ENCODE measurements at places on chromosomes 7 and 10. TPM values are rescaled to one million over a fixed set of nuclear protein-coding genes. Genes with fewer than 3 reads are reported as not detected.
A peak's percentile ranks its signal among the peaks of the same experiment; 100 is the strongest.

The TLX1 gene
- total RNA-seq = not detected

DNA sequence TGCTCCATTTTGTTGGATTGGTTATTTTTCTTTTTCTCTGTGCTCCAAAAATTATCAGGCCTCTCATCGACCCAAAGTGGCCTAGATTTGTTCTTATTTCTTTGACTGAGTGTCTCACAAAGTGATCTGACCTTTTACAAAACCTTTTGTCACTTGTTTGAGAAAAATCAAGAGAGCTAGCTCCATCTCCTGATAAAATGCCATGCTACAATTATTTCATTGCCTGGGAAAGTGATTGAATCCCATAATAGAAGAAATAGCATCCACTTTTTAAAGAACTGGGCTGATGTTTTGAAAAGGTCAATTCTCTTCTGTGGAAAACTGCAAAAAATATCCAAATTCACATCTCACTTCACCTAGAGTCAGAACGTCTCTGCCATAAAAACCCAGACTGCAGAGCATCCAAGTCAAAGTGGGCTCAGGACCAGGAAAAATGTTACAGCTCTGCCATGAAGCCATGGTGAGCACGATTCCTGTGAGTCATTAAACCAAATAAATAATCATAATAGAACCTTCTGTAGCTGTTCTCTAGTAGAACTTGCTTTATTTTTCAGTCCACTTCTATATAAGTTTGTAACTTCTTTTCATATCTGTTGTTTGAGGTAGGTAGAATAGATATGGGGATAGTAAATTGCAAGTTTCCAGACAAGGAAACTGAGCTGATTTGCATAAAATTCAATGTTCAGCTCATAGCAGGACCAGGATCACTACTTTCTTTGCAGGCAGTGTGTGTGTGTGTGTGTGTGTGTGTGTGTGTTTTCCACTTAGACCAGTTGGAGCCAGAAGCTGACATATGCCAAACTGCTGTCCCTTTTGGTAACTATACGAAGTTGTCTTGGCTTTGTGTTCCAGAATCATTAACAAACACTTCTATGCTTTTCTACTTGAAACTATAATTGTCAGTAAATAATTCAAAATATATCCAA, 632.5 kb upstream of the ANKRD30A start:
- peak; percentile 70 for DNase-seq

- peak; percentile 37 for DNase-seq
Measured at GRCh38 chr10:87654212-87654611, 5.5 kb upstream of the PAPSS2 start.

DNA sequence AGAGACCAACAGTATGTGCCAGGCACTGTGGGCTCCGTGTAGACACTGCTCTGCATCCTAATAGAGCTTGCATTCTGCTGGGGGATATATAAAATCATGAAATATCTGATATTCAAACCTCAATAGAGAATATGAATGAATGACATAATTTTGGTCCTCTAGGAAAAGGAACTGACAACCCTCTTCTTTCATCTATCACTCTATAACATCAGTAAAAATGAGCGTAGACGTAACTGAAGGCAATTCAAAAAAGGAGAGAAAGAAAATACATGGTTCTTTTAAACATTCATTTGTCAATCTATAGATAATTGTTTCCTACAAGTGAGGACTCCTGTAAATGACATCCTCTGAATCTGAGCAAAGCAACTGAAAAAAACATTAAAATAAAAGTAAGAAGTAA, 607.4 kb upstream of the LRRN3 start:
- no peak for DNase-seq

DNA sequence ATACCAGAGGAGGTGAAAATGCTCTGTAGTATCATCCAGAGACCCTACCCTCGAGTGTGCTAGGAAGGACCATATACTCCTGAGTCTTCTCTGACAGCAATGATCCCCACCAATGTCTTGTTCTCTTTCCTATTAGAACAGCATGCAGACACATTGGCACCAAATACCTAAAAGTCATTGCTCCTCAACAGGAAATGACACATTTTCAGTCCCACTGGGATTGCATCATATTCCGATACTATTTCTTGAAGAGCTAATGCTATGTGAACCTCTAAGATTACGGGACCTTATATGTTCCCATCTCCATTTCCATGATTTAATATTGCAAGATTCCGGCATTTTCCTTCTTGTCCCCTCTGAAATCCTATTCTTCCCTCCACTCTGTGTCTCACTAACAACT, 177.4 kb downstream of the NRP1 start:
- DNase-seq = peak; percentile 94

- peak; percentile 6 for DNase-seq
Measured at GRCh38 chr7:87709258-87709657, 81.1 kb downstream of the RUNDC3B start.

DNA sequence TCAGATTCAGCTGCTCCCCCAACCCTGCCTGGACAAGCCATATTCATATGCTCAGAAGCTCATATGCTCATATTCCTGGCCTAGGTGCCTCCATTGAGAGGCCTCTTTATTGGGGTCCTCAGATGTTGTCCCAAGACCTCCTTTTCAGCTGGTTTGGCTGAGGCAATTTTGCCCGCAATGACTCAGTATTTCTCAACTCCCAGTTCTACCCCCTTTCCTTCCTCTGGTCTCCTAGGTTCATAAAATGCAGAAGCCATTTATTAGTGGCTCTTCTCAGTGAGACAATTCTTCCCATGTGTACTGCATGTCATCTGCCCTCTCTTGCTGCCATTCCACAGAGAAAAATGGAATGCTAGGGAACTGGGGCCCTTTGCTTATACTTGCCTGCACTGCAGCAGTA, 110.7 kb downstream of the INHBA start:
- DNase-seq = no peak

GRCh38 chr7:5525271-5526099, 101.9 kb upstream of the TNRC18 start:
- DNase-seq = peak; percentile 69

- no peak for DNase-seq
Measured at GRCh38 chr10:123139521-123140163, 3.9 kb downstream of the HMX3 start.

GRCh38 chr10:47043928-47044538, 132.8 kb downstream of the PTPN20 start:
- DNase-seq = no peak

- DNase-seq = no peak
Measured at GRCh38 chr10:118145256-118145655, 98.5 kb upstream of the RAB11FIP2 start.

DNA sequence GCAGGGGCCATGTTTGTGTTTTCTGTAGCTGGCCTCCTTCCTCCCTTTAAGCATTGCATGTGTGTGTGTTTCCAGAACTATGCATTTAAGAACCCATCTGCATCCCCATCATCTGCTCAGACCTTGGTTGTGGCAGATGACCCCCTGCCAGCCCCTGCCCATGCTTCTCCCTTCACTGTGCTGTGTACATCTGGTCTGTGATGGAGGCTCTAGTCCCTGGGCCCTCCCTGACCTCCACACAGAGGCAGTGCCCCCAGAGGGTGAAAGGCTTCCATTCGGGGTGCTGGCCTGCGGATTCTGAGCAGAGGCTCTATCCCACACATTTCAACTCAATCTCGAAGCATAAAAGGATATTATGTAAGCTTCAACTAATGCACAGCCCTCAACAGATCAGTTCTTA, 89.4 kb downstream of the TACC2 start:
- no peak for DNase-seq

The NODAL gene
- total RNA-seq = not detected

The NPSR1 gene
- total RNA-seq = not detected

DNA sequence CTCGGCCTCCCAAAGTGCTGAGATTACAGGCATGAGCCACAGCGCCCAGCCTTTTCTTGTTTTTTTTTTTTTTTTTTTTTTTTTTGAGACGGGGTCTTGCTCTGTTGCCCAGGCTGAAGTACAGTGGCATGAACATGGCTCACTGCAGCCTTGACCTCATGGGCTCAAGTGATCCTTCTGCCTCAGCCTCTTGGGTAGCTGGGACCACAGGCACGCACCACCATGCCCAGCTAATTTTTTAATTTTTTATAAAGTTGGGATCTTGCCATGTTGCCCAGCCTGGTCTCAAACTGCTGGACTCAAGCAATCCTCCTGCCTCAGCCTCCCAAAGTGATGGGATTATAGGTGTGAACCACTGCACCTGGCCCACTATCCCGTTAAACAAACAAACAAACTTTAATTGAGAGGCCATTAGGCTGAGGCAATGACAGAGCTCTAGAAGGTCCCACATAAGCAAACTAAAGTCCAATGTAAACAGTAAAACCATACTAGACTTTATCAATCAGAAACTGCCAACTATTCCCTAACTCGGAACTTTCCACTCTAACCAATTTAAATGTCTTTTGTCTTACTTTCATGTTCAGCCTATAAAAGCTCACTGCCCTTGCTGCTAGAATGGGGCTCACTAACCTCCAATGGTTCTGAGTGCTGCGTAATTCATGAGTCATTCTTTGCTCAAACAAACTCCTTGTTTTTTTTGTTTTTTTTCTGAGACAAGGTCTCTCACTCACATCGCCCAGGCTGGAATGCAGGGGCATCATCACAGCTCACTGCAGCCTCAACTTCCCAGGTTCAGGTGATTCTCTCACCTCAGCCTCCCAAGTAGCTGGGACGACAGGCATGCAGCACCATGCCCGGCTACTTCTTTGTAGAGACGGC, 1.9 kb downstream of the DHX32 start:
- DNase-seq = peak; percentile 97

The TMEM273 gene
- not detected for total RNA-seq

DNA sequence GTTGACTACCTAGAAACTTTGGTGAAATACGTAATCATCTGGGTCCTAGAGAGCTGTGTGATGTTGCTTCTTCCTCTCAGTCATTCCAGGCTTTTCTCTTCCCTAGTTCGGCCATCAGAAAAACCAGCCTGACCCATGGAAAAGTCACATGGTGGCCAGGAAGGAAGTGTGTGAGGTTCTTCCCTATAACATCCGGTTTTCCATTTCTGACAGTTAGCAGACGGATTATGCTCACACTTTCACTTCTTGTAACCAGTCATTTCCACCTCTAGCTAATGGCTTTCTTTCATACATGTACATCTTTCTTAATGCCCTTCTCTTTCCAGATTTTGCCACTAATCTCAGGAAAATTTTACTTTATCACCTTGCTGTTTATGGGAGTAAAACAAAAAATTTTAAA, 110.0 kb upstream of the GLCCI1 start:
- DNase-seq = no peak

DNA sequence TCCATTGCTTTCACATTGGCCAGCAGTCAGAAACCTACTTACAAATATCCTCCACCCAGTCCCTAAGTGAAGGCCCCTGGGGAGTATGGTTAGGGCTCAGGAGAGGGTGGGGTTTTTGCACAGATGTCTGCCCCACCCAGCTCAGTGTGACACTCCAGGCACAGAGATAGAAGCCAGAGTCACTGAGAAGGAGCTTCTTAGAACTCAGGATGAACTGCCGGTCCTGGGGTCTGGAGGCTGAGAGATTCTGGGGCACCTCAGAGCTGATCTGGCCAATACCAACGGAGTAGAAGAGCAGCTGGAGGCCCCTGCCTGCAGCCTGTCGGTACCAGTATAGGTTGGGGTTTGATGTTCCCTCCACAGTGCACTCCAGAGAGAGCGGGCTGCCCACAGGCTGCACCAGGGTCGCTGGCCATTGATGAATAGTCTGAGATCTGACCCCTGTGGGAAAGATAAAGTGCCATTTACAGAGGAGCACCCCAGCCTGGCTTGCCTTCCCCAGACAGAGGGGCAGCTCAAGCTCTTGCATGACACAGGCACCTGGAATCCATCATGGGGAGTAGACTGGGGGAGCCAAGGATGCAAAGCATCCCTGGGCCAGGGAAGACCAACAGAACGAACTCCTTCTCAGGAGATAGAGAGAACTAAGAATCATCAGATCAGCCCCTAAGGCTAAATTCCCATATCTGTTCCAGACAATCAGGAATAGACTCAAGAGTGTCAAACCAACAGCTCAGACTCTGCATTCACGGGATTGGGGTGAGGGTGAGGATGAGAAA, 41.9 kb downstream of the PRSS2 start:
- DNase-seq = no peak

GRCh38 chr10:97718659-97719142, 5.2 kb downstream of the MARVELD1 start:
- DNase-seq = peak; percentile 99

- peak; percentile 67 for DNase-seq
Measured at GRCh38 chr7:121873289-121874194, 581 bp downstream of the PTPRZ1 start.

DNA sequence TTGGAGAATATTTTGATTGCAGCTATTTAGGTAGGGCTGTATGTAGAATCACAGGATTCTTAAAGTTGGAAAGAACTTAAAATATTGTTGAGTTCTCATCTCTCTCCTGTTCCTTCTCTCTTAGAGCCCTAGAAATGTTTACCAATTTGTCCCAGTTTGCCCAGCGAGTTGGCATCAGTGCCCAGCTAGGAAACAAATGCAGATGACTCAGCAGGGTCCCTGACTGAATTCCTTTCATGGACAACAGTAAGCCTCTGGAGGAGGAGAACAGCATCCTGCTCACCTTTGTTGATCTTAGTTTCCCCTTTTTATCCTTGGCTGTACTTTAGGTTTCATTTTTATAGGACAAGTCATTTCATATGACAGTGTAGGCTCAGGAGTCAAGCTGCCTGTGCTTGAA, 89.3 kb downstream of the SEC23IP start:
- peak; percentile 8 for DNase-seq

- DNase-seq = no peak
Measured at GRCh38 chr10:77649333-77650331, 12.0 kb upstream of the KCNMA1 start.

DNA sequence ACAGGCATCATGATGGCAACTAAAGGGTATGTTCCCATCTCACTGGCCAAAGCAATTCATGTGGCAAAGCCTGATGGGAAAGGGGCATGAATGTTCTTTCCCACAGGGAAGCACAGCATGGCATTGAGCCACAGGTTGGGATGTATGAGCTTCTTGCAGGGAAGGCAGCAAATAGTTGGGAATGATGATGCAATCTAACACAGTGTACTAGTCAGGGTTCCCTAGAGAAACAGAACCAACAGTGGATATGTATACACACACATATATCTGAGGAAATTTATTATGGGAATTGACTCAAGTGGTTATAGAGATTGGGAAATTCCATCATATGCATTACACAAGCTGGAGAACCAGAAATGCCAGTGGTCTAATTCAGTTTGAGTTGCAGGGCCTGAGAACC, 253.6 kb upstream of the NPVF start:
- DNase-seq = peak; percentile 1

DNA sequence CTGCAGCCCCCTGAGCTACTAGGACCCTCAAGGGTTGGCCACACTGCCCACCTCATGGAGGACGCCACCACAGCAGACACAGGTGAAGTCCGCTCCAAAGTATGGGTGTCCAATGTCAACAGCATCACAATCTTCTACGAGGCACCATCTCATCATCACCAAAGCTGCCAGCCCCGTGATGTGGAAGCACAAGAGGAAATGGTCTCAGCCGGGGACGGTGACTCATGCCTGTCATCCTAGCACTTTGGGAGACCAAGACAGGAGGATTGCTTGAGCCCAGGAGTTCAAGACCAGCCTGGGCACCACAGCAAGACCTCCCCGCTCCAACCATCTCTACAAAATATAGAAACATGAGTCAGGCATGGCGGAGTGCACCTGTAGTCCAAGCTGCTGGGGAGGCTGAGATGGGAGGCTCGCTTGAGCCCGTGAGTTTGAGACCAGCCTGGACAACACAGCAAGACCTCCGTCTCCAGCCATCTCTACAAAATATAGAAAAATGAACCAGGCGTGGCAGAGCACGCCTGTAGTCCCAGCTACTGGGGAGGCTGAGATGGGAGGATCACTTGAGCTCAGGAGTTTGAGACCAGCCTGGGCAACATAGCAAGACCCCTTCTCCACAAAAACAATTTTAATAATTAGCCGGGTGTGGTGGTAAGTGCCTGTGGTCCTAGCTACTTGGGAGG, 48.8 kb upstream of the MYL10 start:
- DNase-seq = peak; percentile 14

- DNase-seq = peak; percentile 70
Measured at GRCh38 chr10:24444337-24444736, 235.4 kb downstream of the KIAA1217 start.

The MASTL gene
- total RNA-seq = 9.5 TPM
